ENCODE measurements at places on chromosomes 3 and 15.

DNA sequence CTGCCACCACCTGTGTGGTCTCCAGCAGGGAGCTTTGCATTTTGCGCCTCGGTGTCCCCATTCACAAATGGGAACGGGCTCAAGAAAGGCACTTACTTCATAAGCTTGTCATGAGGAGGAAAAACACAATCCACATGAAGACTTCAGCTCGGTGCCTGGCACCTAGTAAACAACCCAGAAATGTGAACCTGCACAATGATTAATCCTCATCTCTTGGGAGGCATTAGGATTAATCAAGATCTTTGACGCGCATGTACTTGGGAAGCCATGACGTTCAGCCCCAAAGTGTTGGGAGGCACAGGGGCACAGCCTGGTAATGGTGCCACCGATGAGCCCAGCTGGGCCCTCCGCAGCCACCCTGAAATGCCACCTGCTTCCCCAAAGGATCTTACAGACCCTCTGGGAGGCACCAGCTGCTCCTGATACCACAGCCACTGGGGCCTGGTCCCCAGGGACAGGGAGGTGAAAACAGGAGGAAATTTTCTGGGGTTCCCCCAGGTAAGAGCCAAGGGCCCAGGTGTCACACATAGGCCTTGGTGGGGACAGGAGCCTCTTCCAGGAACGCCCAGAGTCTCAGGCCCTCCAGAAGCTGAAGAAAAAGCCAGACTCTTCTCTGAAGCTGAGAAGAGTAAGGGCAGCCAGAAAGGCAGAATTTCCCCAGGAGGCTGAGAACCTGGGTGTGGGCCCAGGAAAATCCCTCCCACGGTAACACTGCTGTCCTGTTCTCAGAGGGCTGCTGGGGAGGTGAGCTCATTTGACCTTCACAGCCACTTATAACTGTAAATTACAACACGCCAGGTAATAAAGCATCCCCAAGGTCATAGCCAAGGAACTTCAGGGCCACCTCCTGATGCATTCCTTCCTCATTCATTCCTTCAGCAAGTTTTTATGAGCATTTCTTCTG, 507.5 kb downstream of the SHQ1 start:
- no peak for DNase-seq

DNA sequence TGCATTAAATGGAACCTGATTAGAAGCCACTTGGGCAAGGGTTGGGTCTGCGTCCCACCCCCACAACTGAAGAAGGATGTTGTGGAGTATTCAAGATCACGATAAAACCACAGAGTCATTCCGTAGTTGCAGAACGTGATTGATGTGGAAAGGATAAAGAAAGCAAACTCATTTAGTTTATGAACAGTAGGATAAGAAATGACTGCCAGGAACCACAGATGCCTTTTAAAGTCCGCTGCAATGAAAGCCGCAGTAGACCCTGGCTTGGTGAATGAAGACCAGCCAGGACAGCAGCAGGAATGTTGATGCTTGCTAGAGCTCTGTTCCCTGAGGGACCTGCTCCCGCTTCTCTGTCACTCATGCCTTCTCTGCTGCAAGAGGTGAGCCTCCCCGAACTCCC, 111.5 kb downstream of the GABRG3 start:
- DNase-seq: no peak

DNA sequence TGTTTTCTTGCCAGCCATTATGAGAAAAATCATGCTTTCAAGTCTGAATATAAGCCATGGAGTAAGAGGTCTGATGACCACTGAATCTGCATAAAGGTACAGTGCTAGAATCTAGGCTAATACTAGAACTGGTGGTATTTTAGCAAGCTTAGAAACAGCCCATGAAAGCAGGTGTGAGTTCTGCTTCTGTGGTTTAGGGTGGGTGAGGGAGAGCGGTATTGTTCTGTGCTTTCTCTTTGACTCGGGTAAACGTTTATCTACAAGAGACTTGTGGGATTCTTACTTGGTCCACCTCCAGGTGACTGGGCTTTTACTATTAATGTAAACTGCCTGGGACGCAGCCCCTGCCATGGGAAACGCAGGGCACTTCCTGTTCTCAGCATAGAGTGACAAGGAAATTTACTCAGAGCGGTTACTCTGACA, 55.2 kb downstream of the PGPEP1L start:
- no peak for DNase-seq

- peak; percentile 43 for DNase-seq
These were observed 900 bp upstream of the HYAL3 start for GRCh38 chr3:50299929-50300680.

GRCh38 chr3:37742574-37743212, 119.0 kb upstream of the CTDSPL start:
- no peak for DNase-seq

- DNase-seq: peak; percentile 86
These were observed at the start of gene TRAK1 for GRCh38 chr3:42090973-42091731. Gene TRAK1, plus strand, starts transcription at chr3:42091357. Its CDS starts 113 bp downstream, at chr3:42091470.

- DNase-seq: no peak
These were observed 37.0 kb downstream of the ZNF710 start for GRCh38 chr15:90037961-90038631.

DNA sequence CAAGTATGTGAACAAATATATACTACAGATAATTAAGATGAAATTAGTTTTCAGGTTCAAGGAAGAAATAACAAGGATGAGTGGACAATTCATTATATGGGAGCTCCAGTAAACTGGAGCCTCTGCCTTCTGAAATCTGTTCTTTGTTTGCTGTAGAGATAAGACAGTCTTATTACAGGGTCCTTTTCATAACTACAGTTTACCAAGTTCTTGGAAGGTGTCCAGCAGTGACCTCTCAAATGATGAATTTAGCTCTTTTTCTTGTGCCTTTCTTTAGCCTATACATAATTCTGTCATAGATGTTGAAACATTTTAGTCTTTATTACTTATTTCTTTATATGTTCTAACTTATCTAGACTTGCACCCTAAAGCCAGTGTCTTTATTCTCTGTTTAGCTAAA, 89.7 kb upstream of the GBE1 start:
- no peak for DNase-seq

DNA sequence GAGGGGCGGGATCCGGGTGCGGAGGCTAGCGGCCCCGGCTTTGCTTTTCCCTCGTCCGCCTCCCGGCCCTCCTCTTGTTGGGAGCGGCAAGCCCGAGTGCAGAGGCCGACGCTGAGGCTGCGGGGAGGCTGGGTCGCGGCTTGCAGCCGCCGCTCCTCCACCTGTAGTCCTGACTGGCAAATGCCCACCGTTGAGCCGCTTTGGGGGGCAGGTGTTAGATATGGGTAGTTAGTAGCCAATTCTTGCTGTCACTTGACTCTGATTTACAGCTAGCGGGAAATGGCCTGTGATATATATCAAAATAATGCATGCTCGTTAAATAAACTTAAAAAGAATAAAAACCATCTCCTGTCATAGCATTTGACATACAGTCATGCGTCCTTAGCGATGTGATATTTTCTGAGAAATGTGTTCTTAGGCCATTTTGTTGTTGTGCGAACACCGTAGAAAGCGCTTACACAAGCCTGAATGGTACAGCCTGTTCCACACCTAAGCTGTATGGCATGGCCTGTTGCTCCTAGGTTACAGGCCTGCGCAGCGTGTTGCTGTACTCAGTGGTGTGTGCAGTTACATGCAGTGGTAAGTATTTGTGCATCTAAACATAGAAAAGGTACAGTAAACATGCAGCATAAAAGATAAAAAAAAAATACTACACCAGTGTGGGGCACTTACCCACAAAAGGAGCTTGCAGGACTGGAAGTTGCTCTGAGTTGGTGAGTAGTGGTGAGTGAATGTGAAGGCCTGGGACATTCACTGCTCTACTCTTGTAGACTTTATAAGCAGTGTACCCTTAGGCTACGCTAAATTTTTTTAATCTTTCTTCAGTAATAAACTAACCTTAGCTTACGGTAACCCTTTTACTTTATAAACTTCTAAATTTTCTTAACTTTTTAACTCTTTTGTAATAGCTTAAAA, 873 bp downstream of the CAPN7 start:
- no peak for DNase-seq
